ENCODE measurements at places on chromosomes 3 and 15. TPM values are rescaled to one million over a fixed set of nuclear protein-coding genes. Genes with fewer than 3 reads are reported as not detected.

The TAGLN3 gene
- polyA plus RNA-seq: 0.19 TPM

The GABRA5 gene
- polyA plus RNA-seq: not detected

DNA sequence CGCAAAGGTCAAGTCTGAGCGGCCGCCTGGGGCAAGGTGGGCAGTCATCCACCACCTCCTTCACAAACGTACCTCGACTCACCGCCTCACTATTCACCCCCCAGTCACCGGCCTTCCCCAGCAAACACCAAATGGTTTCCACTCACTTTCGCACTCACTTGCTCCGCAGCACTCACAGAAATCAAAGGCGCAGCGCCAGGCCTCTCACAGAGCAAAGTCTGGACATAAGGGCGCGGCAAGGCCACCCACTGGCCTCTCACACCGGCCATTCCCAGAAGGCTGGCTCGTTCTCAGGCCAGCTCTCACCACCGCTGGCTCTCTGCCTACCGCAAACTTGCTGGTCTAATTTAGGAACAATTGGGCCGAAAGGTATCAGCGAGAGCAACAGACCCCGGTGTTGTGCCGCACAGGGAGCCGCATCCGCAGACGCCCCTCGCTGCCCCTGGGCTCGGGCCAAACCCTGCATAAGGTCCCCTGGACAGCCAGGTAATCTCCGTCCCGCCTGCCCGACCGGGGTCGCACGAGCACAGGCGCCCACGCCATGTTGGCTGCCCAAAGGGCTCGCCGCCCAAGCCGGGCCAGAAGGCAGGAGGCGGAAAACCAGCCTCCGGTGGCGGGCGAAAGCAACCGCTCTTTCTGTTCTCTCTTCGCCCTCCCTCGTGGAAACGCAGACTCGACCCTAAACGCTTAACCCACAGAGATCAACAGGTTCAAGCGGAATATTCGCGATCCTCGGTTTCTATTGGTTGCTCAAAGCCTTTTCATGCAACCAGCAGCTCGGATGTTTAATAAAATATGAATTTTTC lies 2.9 kb downstream of the SHOX2 start:
- DNase-seq: no peak

The MST1 gene
- 3.1 TPM for polyA plus RNA-seq

DNA sequence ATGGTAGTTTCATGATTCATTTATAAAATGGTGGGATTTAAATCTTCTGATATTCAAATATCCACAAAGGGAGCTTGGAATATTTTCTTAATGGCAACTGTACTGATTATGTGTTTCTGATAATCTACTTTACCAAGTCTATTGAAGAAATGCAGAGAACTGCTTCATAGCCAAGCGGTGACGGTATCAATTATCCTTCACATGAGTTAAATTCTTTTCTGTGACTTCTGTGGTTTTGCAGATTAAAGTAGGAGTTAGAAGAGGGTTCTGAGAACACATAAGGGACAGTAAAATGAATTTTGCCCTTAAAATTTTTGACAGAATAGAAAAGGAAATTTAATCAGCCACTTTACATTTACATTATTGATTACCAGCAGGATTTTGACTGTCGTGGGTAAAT lies 563.2 kb downstream of the GBE1 start:
- no peak for DNase-seq

DNA sequence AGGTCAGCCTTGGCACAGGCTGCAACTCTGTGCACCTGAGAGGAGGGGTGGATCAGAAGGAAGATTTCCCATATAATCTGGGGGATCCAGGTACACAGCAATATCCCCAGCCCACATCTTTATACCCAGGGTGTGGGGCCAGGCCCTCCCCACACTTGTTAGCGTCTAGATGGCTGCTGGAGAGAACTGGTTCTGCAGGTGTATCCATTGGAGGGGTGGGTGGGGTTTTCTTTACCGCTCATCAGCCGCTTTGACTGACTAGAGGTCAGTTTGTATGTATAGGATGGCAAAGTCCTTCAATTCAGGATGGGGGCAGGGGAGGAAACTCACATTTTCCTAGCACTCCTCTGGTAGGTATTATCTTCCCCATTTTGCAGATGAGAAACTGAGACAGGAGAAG lies 92.5 kb downstream of the IL20RB start:
- no peak for DNase-seq

- DNase-seq: no peak
These were observed 640 bp downstream of the MB21D2 start for GRCh38 chr3:192917028-192917403.

DNA sequence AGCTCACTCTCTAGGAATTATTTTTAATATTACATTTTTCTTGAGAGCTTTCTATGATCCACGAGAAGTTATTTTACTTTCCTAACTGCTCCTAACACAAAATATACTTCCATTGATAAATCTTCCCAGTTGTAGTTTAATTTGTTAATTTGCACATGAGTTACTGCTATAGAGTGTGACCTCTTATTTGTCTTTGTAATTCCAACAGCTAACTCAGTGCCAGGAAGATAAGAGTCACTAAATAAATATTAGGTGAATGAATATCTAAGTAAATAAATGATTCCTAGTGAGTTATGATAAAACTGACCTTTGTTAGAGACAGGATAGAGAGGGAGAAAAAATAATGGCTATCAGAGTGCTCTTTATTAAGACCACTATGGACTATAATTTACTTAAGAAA lies 319.9 kb downstream of the NAALADL2 start:
- DNase-seq: no peak

The IL17RE gene
- polyA plus RNA-seq: not detected

The ARGFX gene
- polyA plus RNA-seq: not detected

DNA sequence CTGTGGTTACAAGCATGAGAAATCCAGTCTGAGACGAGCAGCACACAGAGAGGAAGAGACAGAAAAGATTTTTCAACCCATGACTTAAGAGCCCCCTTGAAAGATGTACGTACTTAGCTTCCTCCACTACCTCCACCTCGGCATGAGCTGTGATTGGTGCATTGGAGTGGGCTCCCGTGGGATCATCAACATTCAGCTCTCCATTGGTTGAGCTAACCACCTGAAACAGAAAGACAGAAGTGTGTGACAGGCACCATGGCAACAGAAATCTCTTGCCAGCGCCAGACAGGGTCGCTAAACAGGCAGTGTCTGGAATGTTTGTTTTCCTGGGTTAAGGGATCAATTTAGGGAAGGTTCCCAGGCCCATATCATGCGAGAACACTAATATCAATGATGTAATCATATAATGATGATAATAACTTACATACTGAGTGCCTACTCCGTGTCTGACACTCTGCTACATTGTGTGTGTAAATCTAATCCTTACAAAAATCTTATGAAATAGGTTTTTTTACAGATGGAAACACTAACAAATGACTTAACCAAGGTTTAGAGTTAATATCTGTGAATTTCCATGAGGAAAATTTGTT lies 17.5 kb upstream of the PPIB start:
- peak; percentile 45 for DNase-seq

DNA sequence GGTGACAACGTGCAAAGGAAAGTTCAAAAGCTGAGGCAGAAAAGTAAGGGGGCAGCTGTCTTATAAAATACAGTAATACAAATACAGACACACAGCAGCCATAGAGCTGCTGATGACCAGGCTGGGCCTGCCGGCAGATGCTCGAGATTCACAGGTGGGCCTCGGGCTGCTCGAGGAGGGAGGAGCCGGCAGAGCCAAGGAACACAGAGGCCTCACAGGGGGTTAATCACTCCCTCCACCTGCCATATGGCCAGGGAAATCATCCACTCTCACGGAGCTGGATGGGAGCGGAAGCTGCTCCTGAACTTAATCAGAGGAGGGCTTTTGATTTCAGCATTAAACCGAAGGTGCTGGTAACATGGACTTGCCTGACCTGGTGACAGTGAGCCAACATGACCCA lies 29.6 kb upstream of the MGLL start:
- no peak for DNase-seq

- DNase-seq: no peak
These were observed 149.6 kb downstream of the CHL1 start for GRCh38 chr3:346186-346585.
